Right cardiac atrium (tissue), 5 donors: ENCODE measurements at places on chromosomes 13 and 19. TPM values are rescaled to one million over a fixed set of nuclear protein-coding genes. Genes with fewer than 3 reads are reported as not detected.

The LAIR2 gene
- total RNA-seq, result not detected

The CLDN10 gene
- total RNA-seq, result not detected

The NKPD1 gene
- total RNA-seq, result not detected

The SYCN gene
- not detected for total RNA-seq

The CYP2A6 gene
- total RNA-seq, result not detected

The POLR1D gene
- 92.3 TPM for total RNA-seq

The CYP4F8 gene
- not detected for total RNA-seq

The LPAR6 gene
- total RNA-seq, result 11.5 TPM

The SBSN gene
- not detected for total RNA-seq

The FSTL3 gene
- total RNA-seq, result 54.0 TPM

The CALR gene
- total RNA-seq, result 691 TPM

The KLK15 gene
- not detected for total RNA-seq

- DNase-seq, result no peak
Observed at GRCh38 chr13:92384410-92384809, 842.2 kb upstream of the GPC6 start.

DNA sequence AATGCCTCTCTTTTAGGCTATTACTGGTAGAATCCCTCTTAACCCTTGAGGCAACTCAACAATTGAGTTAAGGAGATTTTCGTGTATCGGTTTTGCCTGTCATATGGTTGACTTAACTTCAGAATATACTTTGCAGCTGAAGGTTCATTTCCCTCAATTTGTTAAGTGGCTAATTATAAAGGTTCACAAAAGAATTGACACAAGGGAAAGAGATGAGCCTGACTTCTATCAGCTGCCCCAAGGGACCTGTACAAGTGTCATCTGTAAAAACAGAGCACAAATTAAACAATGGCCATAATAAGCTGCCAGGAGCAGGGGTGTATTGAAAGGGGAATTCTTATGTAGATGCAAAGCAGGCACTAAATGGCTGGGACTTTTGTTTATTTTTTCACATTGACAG lies 334.8 kb upstream of the OBI1 start:
- no peak for DNase-seq

DNA sequence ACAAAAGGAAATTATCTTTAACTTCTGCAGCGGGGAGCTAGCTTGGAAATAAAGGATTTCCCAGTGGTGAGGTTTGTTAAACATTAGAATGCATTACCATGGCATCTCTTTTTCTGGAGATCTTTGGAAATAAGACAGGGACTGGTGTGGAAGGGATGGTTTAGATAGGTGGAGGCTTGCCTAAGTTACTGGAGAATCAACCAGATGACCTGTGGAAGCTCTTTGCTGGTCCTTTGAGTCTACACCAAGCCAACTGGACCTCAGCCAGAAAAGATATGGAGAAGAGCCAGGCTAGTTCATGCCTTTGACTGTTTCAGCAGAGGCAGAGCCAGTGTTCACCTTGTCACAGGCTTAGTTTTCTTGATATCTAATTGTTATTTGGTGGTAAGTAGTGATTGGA lies 134.7 kb downstream of the KCNRG start:
- DNase-seq, result peak; percentile 32

- no peak for DNase-seq
Observed at GRCh38 chr13:95800436-95800835, 123.5 kb downstream of the DNAJC3 start.

DNA sequence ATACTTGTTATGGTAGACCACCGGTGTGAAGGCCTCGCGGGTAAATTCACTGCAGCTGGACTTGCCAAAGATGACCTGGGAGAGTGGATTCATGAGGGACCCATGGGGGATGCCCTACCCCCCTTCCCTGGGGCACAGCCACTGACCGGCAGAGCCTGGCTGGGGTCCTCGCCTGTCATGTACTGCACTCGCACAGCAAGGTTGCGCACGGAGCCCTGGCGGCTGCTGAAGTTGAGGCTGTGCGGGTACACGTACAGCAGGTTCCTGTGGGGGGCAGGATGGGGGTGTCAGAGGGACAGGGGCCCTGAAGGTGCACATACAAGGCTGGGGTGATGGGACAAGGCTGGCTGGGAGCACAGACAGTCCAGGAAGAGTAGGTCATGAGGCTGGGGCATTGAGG lies 1.4 kb upstream of the ANGPTL8 start:
- DNase-seq, result no peak

- no peak for DNase-seq
Observed at GRCh38 chr13:96229356-96229755, 139.4 kb downstream of the HS6ST3 start.

DNA sequence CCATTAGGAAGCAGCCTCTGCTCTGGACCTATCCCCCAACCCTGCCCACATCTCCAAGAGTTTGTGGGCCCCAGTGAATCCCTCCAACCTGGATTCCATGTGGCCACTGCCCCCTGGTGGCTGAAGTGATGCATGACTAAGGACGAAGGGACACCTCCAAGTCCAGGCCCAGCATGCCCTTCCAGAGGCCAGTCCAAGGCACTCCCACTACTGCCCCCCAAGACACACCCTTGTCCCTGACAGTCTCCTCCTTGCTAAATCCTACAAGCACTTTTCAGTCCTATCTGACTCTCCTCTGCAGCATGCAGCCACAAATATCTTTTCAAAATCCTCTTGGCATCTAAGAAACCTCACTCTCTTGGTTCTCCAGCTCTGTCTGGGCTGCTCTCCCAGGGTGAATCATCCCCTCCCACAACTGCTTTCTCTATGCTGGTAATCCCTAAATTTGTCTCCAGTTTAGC lies 33.0 kb downstream of the DEDD2 start:
- DNase-seq, result peak; percentile 75

- peak; percentile 73 for DNase-seq
Observed at GRCh38 chr19:49442354-49442753, 1.0 kb upstream of the SLC17A7 start.

GRCh38 chr13:113245849-113246796 lies 36.7 kb downstream of the CUL4A start:
- DNase-seq, result no peak

DNA sequence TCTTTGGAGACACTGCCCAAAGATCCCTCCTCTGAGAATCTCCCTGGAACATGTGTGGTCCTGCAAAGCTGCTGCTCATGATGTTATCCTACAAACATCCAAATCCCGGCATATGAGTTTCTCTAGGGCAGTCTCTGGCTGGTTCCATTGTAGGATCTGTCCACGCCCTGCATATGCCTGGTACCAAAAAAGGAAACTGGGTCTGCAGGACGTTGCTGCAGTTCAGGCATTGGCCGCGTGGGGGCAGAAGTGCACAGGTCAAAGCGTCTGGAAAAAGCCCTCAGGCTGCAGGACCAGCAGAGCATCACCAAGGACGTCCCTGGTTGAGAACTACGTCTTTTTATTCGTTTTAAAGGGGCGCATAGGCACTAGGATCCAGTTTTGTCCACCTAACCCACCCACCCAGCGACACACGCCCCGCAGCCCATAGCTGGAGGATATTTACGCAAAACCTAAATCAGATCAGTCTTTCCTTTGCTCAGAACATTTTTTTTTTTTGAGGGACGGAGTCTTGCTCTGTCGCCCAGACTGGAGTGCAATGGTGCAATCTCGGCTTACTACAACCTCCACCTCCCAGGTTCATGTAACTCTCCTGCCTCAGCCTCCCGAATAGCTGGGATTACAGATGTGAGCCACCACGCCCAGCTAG lies 12.9 kb upstream of the ZNF564 start:
- DNase-seq, result peak; percentile 86

- peak; percentile 94 for DNase-seq
Observed at GRCh38 chr19:10461047-10461949, 41.0 kb downstream of the PDE4A start.

GRCh38 chr19:19661675-19662251 lies 1.7 kb downstream of the ATP13A1 start:
- DNase-seq, result no peak

- DNase-seq, result peak; percentile 96
Observed at GRCh38 chr19:52535771-52536447, 8.4 kb downstream of the ZNF808 start.

DNA sequence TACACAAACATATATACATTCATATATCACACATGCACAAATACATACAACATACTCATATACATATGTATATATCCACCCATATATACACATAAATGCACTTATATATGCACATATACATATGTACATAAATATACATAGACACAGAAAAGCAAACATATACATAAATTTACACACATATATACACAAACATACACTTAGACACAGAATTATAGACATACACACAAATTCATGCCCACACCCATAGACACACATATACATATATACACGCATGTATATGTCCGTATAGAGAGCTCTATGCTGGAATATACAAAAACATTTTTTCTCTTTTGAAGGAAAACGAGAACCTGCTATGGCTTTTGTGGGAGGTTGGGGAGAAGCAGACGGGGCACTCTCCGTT lies 20.6 kb downstream of the PNMA8A start:
- DNase-seq, result no peak

DNA sequence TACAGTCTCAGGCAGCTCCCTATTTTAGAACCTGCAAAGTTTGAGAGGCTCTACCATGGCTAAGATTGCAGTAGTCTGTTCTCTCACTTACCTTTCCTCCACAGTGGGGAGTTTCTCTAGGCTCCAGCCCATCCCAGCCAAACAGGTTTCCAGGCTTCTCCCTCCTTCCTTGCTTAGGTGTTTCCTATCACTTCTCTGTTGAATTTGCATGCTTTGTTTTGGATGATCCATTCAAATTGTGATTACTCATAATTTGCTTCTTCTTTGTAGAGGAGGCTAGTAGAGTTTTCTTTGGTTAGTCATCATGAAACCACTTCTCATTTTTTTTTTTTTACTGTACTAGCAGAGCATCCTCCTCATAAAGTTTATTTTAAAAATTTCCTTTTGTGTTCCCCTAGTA lies 1242.2 kb upstream of the MIR17HG start:
- no peak for DNase-seq

DNA sequence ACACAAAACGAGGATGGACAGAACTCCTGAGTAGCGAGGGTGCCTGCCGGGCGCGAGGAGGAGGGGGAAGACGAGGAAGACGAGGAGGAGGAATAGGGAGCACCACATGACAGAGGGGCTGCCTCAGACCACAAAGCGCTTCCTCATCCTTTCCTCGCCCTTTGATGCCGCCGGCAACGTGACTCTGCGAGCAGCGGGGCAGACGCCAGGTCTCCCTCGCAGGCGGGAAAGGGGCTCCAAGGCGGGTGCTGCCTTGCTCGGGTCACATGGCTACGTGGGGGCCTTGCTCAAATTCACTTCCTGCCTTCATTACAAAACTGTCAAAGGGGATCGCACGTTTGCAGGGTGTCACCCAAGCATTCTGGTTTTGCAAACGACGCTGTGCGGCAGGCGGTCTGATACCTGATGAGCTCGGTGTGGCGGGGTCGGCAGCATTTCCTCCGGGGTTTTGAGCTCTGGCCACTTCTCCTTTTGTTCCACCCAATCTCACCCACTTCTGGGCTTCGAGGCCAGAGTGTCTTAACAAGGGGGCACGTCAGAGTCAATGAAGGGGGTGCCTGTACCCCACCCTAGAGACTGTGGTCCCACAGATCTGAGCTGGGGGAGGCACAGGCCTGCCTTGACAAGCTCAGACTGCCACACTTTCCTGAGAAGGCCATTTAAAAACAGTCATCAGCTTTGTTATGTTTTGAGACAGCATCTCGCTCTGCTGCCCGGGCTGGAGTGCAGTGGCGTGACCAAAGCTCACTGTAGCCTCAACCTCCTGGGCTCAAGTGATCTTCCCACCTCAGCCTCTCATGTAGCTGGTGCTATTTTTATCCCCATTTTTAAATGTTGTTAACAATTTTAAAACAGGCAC lies 14.9 kb downstream of the MAP2K2 start:
- no peak for DNase-seq

GRCh38 chr13:43545317-43545874 lies 241.4 kb downstream of the ENOX1 start:
- DNase-seq, result no peak

DNA sequence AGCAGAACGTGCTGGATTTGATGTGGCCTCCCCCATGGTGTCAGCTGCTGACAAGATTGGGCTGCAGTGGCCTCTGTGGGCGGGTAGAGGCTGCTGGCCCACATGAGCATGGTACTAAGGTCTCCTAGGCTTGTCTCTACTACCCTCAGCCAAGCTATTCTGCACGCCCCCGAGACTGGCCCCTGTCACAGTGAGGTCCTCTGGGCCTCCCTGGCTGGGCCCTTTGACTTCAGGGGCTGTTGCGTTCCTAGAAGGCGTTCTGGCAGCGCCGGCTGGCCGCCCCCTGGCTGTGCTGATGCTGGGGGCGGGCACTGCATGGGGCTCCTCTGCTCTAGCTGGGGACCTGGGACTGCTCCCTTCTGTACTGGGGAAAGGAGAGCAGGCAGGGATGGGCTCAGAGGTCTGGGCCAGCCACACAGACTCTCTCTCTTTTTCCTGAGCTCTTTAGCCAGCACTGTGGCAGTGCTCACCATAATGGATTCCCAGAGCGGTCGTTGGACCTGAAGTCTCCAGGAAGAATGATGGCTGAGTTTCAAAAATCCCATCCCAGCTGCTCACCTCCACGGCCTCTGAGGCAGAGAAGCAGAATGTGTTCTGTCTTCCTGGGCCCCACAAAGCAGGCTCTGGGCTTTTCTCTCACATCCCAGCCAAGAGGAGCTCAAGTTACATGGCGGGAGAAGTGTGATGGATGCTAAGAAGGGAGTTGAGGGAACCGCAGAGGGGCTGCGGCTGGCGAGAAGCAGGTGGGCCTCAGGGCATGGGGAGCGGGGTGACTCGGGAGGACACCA lies 32.3 kb downstream of the TSSK6 start:
- DNase-seq, result peak; percentile 63

DNA sequence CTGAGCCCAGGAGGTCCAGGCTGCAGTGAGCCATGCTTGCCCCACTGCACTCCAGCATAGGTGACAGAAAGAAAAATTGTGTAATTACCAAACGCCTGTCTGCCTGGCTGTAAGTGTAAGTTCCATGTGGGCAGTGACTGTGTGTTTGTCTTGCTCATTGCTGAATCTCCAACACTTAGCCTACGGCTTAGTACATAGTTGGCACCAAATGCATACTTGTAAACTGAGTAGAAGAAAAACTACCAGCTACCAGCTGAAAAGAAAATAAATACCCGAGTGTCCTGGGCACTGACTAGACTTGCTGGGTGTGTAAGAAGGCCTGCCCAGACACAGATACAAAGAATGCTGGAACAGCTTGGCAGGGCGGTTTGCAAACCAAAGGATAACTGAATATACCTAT lies 2.7 kb upstream of the CEBPG start:
- DNase-seq, result no peak

DNA sequence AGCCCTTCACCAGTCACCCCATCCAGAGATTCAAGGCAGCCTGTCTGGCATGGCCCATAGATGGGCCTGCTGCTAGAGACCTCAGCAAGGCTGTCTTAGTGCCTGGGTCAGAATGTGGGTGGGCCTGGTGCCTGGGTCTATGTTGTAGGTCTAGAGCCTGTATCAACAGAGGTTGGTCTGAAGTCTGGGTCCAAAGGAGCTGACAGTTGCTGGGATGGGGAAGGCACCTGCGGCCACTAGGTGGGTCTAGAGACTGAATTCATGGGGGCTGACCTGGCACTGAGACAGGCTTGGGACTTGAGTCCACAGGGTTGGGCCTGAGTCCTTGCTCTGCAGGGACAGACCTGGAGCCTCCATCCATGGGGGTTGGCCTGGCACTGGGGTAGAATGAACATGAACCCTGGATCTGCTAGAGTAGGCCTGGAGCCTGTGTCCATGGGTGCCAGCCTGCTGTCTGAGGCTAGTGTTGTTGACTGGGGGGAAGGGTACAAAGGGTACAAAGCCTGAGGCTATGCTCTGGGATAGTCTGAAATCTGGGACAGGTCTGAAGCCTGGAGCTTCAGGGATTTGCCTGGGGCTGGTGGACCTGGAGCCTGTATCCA lies 516.8 kb downstream of the OLFM4 start:
- DNase-seq, result no peak

- no peak for DNase-seq
Observed at GRCh38 chr19:21321134-21321533, 8.1 kb downstream of the ZNF708 start.

- no peak for DNase-seq
Observed at GRCh38 chr13:87131611-87132010, 539.6 kb upstream of the SLITRK5 start.
